ENCODE measurements at places on chromosomes 1 and 21.
A peak's percentile ranks its signal among the peaks of the same experiment; 100 is the strongest.

GRCh38 chr1:58927041-58927721 is 143.3 kb upstream of the JUN start:
- DNase-seq, result no peak

DNA sequence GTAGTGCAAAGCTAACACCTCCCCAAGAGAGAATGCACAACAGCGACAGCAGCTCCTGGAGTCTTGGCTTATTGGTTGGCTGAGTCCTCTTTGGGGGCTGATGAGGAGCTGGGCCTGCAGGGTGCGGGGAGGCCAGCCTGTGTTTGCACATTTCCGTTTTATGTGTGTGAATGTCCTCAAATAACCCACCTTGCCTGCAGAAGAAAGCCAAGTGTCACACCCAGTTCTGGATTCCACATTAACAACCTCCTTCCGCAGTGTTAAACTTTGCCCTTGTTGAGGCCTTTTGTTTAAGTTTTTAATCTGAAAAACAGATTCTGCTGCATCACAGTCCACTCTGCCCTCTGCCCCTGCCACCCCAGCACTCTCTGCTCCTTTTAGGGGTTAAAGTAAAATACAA is 274.5 kb downstream of the TM2D1 start:
- no peak for DNase-seq

- DNase-seq, result no peak
These were observed 110.0 kb upstream of the ZRANB2 start for GRCh38 chr1:71190843-71191242.

DNA sequence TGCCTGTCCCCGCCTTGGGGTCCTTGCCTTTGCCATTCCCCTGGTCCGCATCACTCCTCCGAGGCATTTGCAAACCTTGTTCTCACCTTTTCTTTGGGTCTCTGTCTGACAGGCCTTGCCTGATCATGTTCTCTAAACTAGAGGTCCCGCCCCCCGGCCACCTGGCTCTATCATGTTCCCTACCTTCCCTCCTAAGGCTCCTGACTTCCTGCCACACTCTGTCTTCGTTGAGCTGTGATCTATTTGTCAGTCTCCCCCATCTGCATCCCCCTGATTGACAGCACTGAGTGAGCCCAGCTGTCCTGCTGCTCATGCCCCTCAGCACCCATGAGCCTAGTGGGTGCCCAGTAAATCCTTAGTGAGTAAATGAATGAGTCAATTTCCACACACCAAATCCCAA is 22.8 kb downstream of the ERG start:
- no peak for DNase-seq

- peak; percentile 3 for DNase-seq
These were observed 68.3 kb upstream of the NEK7 start for GRCh38 chr1:198088360-198089071.

DNA sequence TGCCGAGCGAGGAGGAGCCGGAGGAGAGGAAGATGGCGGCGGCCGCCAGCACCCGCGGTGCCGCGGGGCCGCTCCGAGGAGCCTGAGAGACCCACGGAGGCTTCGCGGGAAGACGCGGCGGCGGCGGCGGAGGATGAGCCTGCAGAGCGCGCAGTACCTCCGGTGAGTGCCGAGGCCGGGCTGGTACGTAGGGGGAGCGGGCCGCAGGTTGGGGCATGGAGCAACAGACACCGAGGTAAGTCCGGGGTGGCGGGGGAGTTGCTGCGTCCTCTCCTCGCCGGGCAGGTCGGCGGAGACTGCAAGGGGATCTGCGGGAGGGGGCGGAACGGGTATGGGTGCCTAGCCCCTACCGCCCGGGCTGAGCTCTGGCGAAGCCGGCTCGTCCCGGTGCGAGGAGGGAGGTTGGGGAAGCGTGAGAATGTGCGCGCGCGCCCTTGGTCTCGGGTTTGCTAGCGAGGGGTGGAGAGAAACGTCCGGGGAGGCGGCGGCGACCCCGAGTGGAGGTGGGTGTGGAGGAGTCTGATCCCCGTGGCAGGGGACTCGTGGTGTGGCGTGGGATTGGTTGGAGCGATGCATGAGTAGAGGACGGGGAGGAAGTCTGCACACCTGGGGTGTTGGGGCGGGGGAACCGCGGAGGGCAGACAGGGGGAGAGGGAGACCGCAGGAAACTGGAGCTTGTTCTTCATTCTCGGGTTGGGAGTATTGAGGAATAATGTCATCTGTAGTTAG is at the start of gene SMG7:
TSS of gene SMG7 (plus strand) at position 12 of the 729 bp plus-strand sequence. CDS start at position 134, 122 bp downstream.
- DNase-seq, result peak; percentile 22

DNA sequence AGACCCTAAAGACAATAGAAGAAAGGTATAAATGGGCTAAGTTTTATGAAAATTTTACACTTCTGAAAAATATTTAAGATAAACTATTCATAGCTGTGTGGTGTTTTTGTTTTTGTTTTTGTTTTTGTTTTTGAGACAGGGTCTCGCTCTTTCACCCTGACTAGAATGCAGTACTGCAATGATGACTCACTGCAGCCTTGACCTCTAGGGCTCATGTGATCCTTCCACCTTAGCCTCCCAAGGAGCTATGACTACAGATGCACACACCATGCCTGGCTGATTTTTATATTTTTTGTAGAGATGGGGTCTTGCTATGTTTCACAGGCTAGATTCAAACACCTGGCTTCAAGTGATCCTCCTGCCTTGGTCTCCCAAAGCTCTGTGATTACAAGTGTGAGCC is 66.6 kb downstream of the PUM1 start:
- DNase-seq, result no peak

DNA sequence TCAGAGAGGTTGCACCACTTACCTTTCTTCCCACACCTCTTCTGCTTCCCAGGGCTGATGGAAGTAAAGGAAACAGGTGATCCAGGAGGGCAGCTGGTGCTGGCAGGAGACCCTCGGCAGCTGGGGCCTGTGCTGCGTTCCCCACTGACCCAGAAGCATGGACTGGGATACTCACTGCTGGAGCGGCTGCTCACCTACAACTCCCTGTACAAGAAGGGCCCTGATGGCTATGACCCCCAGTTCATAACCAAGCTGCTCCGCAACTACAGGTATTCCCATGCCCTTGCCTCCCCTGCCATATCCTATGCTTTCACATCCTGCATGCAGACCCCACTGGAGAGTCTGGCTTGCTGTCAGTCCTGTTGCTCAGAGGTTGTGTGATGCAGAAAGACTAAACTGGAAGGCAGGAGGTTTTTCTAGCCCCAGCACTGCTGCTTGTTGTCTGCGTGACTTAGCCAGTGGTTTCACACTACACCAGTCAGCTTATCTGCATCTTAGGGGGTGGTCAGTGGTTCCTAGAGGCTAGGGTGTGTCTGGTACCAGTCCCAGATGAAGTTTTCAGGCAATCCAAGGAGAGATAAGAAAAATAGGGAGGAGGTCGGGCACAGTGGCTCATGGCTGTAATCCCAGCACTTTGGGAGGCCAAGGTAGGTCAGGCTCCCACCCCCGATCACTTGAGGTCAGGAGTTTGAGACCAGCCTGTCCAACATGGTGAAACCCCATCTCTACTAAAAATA is 10.2 kb downstream of the RHOC start:
- DNase-seq, result no peak

DNA sequence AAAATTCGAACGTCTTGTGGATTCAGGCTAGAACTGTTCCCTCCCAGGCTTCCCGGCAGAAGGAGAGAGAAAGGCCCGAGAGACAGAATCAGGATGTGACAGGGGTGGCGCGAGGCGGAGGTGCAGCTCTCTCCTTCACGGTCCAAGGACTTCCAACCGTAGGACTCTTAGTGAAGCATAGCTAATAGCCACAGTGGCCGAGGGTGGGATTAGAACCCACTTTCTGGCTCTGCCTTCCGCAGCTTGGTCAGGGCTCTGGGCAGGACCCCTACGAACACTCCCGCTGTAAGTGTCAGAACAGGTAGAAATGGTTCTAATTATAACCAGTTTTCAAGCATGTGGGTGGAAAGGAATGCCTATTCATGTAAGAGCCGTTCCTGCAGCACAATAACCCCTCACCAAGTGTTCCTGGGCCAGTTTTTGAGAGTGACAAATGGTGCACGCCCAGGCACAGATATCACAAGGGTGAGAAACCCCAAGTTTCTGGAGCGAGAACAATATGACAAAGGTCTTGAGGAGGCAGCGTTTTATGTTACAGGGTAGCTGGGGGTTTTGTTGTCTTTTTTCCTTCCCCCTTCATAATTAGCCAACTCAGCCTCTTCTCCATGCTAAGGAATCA is 86.4 kb downstream of the SYF2 start:
- no peak for DNase-seq

GRCh38 chr1:33130297-33130696 is 49.3 kb downstream of the AZIN2 start:
- DNase-seq, result no peak

DNA sequence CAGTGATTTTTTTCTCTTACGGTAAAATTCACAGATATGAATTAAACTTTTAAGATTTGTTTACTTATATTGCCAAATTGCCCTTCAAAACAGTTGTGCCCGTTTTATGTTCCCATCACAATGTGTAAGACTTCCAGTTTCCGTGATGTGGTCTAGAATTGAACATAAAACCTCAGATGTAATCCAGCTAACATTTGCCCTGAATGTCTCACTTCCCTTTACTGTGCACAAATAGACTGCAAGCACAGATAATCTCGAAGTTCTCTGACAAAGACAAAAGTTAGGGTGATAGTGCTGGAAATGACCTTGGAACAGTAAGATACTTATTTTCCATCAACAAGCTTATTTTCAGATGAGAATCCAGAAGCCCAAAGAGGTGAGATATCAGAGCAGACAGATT is 177.5 kb downstream of the ZZZ3 start:
- DNase-seq, result no peak

DNA sequence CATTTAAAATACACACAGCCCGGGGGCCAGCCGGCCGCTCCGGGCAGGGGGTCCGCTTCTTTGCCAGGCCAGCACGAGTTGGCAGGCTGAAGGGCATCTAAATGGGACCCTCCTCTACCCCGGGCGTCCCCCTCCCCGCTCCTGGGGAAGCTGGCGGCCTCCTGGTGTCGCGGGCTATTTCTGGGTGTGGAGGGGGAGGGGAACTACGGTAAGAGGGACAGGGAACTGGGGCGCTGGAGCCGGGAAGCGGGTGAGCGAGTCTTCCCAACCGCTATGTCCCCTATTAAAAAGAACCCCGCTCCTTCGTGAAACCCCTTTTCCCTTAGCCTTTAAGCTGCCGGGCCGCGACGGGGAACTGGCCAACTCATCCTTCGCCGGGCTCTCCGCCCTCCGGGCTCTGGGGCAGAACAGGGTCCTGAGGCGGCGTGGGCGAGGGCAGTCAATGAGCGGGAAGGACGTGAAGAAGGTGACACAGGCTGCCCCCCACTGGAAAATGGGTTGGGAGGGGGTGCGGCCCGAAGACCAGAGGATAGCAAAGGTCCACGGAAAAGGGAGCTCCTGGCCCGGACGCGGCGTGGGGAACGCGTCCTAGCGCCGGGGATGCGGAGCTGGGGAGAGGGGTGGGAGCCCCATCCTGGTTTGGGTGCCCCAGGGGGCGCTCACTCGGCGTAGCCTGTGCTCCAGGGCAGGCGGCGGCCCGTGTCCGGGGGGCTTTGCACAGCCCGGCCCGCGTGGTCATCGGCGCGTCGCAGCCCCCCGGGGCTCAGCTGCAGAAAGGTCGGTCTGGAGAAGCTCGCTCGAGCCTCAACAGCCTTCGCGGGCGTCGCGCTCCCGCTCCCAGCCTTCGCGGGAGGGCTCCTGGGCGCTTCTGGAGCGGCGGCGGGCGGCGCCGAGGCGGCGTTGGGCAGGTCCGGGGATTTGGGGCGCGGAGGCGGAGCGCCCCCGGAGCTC is 544 bp downstream of the PPM1J start:
- DNase-seq, result no peak

DNA sequence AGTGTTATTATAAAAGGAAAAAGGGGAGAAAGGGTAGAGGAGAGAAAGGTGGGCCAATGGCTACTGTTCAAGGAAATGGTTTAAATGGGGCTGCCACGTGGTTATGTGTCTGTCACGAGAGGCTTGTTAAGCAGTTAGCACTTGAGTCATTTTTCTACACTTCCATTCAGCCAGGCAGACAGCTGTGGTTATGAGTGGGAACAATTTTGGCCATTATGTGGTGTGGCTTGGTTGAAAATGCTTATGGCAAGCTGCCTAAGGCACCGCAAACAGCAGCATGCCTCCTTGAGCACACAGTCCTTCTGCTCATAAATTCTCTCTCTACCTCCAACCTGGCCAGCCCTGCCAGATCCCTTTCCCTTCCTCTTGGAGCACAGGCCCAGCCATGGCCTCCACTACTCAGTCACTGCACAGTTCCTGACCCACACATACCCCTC is 3.2 kb upstream of the SRM start:
- peak; percentile 44 for DNase-seq

DNA sequence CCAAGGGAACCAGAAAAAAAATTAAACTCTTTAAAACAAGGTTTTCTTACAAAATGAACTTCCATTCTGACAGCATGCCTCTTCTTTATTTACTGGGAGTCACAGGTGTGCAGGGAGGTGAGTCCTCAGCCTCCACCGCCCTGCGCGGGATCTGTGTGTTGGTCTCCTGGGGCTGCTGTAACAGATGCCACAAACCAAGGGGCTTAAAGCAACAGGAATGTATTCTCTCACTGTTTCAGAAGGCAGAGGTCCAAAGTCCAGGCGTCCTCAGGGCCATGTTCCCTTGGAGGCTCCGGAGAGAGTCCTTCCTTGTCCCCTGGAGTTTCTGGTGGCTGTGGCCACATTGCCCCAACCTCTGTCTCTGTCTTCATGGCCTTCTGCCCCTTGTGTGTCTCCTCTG is 123.6 kb upstream of the C1orf174 start:
- DNase-seq, result no peak

DNA sequence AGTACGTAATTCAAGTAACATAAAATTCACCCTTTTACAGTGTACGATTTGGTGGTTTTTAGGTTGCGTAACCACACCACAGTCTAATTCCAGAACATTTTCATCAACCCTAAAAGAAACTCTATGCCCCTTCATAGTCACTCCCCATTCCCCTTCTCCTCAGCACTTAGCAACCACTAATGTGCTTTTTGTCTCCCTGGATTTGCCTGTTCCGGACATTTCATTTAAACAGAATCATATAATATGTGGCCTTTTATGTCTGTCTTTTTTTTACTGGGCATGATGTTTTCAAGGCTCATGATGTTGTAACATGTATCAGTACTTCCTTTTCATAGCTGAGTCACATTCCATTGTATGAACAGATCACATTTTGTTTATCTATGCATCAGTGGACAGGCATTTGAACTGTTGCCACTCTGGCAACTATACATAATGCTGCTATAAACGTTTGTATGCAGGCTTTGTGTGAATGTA is 20.8 kb downstream of the OBSCN start:
- no peak for DNase-seq

- DNase-seq, result no peak
These were observed 197.2 kb downstream of the HLX start for GRCh38 chr1:221076391-221076811.

DNA sequence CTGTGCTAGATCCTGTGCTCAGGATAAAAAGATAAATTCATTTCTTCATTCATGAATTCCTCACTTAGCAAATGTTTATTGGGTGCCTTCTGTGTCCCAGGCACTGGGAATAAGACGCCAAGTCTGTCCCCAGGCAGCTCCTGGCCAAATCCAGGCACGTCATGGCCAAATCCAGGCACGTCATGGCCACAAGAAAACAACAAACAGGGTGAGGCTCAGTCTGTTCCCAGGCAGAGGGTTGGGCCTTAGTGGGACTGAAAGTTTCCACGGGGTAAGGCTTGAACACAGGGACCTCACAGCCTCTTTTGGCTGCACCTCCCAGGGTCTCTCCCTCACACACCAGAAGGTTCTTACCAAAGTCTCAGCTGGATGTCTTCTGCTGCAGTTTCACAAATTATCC is 95.7 kb downstream of the PAX7 start:
- DNase-seq, result no peak
